ENCODE measurements at places on chromosomes 5 and 9.
A peak's percentile ranks its signal among the peaks of the same experiment; 100 is the strongest.

DNA sequence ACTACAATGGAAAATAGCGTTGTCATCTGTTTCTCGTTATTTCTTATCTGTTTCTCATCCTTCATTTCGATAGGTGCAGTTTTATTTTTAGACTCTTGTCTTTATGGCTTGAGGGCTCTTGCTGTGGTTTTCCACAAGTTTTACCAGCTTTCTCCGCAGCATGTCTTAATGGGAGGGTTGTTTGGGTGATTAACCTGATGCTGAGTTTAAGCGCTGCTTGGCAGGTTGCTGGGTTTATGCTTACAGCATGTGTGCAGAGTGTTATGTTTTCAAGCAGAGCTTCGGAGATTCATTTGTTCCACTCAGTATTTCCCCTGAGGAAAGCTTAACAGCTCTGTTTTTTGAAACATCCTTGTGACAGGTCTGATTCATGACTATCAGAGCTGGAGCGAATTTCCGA is 154.0 kb downstream of the SLC12A2 start:
- DNase-seq: no peak

DNA sequence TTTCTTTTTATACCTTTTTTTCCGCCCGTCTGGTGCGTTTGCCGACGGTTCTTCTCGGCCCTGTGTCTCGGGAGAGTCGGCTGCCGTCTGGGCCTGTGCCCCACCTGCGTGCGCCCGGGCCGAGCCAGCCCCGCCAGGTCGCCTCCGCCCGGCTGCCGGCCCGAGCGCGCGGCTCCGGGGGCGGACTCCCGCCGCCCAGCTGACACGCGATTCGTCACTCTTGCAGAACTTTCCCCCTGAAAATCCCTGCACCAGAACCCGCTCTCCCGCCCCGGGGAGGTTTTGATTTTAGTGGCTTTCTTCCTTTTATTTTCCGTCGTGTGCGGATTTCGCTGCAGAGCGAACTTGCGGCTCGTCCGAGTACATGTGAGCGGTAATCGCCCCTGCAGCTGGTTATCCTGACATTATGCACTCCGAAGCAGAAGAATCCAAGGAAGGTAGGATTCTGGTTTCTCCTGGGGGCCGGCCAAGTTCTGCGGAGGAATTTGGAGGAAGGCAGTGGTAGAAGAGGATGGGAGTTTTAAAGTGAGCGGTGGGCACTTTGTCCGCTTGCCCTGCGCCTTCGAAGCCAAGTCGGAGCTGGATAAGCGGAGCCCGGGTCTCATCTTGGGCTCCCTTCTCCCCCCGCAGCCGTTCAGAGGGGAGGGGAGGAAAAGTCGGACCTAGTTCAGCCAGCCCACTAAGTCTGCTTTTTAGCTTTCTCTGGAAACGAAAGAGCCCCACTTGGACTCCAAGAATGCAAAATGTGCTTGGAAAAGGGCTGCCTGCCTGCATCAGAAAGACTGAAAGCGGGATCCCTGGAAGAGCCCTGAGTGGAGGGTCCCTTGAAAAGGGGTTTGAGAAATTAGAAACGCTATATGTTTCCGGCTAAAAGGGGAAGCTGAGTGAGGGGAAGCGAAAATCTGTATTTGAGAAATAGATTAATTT is at the start of gene TNFAIP8:
Gene TNFAIP8 (plus strand): TSS at position 335 of the 927 bp plus-strand sequence. CDS start 72 bp downstream, at position 407.
- peak; percentile 26 for DNase-seq

DNA sequence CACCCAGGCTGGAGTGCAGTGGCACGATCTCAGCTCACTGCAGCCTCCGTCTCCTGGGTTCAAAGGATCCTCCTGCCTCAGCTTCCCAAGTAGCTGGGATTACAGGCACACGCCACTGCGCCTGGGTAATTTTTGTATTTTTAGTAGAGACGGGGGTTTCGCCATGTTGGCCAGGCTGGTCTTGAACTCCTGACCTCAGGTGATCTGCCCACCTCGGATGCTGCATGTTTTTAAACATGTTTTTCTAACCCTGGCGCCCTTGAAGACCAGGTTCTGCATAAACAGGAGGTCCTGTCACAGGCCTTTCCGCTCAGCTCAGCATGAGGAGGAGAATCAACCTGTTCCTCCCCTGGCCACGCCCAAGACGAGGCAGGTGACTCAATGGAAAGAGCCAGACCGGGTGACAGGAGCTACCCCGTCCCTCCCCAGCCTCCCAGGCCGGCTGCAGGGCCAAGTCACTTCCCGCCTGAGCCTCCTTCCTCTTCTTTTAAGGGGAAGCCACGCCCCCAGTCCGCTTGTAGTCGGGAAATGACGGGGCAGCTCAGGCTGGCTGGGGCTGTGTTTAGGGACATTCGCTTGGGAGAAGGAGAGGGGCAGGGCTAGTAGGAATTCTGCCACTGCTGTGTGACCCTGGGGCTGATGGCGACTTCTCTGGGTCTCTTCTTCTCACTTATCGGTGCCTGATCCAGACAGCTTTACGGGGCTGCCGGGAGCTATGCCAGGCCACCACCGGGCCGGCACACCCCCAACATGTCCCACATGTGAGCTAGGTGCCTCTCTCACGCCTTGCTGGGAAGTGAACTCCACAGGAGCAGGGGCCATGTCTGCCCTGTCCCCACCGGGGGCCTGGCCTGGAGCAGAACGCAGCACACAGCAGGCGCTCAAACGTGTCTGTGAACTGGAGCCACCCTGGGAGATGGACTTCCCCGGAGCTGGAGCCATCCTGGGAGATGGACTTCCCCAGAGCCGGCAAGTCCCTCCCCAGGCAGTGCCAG is 6.1 kb downstream of the NOTCH1 start:
- DNase-seq: no peak

DNA sequence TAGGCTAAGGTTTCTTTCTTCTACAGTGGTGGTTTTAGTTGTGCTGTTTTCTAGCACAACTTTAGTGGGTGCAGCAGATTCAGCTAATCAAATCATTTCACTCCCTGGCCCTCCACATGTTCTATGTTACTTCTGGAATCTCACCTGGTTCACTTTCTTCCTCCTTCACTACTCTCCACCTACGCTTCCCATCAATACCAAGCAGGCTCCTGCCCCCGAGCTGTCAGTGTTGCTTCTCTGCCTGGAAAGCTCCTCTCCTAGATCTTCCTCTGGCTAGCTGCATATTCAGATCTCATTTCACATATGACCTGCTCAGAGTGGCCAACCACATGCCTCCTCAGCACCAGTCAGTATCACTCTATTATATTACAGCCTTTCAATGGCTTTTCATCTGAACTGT is 19.6 kb upstream of the GABRB2 start:
- DNase-seq: no peak

- no peak for DNase-seq
These were observed 143.3 kb downstream of the FGF10 start for GRCh38 chr5:44245935-44246334.

DNA sequence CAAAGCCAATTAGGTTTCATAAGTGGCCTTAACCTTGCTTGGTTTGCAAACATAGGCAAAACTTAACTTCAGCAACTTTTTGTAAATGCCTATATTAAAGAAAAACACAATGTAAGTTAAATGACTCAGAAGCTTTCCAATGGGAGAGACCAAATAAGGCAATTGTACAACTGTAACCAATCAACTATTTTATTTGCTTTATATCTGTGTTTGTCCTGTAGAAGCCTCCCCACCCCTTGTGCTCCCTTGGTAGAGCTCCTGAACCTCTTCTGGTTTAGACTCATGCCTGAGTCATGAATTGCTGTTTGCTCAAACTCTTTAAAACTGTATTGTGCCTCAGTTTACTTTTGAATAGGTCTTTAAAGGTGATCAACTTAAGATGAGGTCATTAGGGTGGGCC is 3.0 kb upstream of the C1QTNF3 start:
- no peak for DNase-seq

DNA sequence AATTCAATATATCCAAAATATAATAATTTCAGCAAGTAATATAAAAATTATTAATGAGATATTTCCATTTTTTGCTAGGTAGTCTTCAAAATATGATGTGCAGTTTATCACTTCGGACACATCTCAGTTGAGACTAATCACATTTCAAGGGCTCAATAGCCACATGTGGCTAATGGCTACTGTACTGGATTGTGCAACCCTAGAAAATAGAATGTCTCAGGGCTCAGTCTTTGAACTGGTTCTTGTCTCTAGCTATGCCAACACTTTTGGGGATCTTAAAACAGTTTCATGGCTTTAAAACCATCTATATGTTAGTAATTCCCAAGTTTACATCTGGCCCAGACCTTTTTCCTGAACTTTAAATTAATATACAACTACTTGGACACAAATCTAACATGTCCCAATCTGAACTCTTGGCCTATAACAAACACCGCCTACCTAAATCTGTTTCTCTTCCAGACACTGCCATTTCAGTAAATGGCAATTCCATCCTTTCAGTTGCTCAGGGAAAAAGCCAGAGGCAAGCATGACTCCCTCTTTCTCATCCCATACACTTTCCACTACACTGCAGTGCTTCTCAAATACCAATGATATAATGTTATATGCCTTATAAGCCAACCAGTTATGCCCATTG is 18.8 kb downstream of the PTAR1 start:
- no peak for DNase-seq

DNA sequence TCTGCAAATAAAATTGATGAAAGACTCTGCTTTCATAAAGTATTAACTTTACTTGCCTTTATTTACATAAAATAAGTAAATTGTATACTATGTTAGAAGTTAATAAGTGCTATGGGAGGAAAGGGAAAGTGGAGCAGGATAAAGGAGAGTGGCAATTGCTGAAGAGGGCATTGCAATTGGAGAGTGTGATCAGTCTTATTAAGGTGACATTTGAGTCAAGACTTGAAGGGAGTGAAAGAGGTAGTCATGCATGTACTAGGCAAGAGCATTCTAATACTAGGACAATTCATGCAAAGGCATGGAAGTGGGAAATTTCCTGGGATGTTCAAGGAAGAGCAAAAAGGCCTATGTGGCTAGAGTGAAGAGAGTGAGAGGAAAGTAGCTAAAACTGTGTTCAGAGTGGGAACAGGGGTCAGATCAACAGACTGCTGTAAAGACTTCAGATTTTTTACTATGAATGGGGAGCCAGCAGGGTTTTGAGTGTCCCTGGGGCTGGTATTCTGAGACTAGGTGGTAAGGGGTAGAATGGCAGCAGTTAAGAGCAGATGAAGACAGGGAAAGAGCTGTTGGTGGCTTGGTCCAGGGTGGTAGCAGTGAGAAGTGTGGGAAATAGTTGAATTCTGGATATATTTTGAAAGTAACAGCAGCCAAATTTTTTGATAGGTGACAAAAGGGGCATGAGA is 182.3 kb upstream of the RIOK2 start:
- DNase-seq: no peak

DNA sequence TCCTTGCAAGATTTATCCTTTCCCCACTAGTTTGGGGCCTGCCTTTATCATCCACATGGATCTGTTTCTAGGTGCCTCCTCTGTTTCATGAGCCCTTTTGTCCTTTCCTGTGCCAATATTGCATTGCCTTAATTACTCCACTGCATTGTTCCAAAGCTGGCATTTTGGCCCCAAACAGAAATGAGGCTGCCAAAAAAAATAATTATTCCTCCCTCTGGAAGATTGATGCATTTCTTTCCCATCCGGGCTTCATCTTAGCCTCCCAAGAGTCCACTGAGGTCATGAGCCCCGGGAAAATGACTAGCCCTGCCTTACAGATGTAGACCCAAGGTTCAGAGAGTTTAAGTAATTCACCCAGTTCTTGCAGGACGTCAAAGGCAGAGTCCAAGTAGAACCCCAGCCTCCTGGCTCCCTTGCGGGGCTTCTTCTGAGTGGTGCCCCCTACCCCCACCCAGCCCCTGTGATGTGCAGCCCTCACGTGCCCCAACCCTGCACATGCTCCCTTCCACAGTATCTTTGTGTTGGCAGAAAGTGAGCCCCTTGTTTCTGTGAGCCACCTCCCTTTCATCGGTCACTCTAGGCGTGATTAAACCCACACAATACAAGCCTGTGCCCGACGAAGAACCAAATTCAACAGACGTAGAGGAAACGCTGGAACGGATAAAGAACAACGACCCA is 62.1 kb downstream of the TMOD1 start:
- DNase-seq: no peak

GRCh38 chr5:110386782-110387181 is 339.7 kb downstream of the TMEM232 start:
- DNase-seq: peak; percentile 89

- DNase-seq: no peak
These were observed 209.2 kb downstream of the DIRAS2 start for GRCh38 chr9:90433398-90433941.

GRCh38 chr5:178286226-178287090 is 53.9 kb upstream of the PHYKPL start:
- peak; percentile 40 for DNase-seq
